ENCODE measurements at places on chromosomes 7 and 10. TPM values are rescaled to one million over a fixed set of nuclear protein-coding genes. Genes with fewer than 3 reads are reported as not detected.

GRCh38 chr10:83750604-83751003 is 388.7 kb upstream of the GHITM start:
- DNase-seq = no peak
- no peaks in the 10 kb centered on the region for H3K36me3 ChIP-seq
- no peak overlapping the region for H3K4me3 ChIP-seq
- H3K27ac ChIP-seq = no peak overlapping the region
- no peaks in the 10 kb centered on the region for H3K4me1 ChIP-seq

- H3K4me1 ChIP-seq = no peaks in the 10 kb centered on the region
- H3K4me3 ChIP-seq = no peak overlapping the region
- DNase-seq = no peak
- H3K27me3 ChIP-seq = no peaks in the 10 kb centered on the region
- no peak overlapping the region for H3K27ac ChIP-seq
Measured at GRCh38 chr7:50584793-50585408, 19.7 kb upstream of the DDC start.

DNA sequence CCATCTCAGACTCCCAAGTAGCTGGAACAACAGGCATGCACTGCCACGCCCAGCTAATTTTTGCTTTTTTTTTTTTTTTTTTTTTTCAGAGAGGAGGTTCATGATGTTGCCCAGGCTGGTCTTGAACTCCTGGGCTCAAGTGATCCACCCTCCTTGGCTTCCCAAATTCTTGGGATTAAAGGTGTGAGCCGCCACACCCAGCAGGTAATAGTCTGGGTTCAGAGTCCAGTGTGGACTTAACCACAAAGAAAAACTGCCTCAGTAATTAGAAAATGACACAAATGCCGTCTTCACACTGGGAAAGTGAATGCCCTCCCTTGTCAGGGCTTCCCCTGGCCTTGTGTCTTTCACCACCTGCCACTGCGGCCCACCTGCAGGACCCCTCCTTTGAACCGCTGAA is 101.1 kb downstream of the RAB11FIP2 start:
- no peaks in the 10 kb centered on the region for H3K4me1 ChIP-seq
- H3K27me3 ChIP-seq = no peaks in the 10 kb centered on the region
- H3K36me3 ChIP-seq = no peaks in the 10 kb centered on the region
- H3K27ac ChIP-seq = no peak overlapping the region
- no peak overlapping the region for H3K4me3 ChIP-seq

ANAPC16 gene
- total RNA-seq = 75.7 TPM

ARHGEF35 gene
- 4.6 TPM for total RNA-seq
